ENCODE measurements at places on chromosomes 5 and 9.
A peak's percentile ranks its signal among the peaks of the same experiment; 100 is the strongest.

DNA sequence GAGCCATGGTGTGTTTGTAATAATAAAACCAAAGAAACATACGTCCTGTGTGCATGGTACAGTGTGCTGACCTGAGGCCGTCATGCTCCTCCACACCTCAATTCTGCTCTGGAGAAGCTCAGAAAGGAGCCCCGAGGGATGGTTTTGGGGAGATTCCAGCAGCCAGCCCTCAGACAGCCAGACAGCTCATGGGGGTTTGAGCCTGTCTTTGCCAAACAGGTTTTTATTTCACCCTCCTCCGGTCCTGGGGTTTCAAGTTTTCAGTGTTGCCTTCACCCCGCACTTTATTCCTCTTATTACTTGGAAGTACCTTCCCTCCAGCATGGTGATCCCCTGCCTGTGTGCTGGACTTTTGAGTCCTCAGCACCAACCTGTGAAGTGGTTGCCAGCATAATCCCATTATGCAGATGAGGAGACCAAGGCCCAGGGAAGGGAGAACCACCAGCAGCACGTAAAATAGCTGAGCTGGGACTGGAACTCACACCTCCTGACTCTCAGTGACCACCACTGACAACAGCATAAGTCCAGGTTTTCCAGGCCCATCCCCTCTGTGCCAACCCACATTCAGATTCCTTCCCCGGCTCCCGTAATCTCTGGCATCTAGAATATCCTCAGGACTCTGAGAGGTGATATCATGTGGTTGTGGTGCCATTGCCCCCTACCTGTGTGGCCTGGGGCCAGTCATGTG is 35.1 kb downstream of the TGFBI start:
- no peak for DNase-seq

- DNase-seq = no peak
These were observed 102.0 kb upstream of the CDH6 start for GRCh38 chr5:31091501-31091900.

DNA sequence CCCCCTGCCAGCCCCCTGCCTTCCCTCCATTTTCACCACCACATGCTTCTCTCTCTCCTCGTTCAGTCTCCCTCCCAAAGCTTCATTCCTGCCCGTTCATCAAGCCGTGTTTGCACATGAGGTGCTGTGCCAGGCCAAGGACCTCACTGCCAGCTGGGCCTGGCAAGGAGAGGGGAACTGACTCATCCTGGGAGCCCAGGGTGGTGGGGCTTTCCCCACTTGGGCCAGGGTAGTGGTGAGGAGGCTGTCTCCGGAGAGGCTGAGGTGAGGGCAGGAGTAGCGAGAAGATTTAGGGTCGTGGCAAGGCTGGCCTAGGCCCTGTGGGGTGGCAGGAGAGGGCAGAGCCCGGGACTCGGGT is 30.4 kb upstream of the NOTCH1 start:
- peak; percentile 18 for DNase-seq

GRCh38 chr9:95762322-95762721 is 113.2 kb upstream of the ERCC6L2 start:
- no peak for DNase-seq

DNA sequence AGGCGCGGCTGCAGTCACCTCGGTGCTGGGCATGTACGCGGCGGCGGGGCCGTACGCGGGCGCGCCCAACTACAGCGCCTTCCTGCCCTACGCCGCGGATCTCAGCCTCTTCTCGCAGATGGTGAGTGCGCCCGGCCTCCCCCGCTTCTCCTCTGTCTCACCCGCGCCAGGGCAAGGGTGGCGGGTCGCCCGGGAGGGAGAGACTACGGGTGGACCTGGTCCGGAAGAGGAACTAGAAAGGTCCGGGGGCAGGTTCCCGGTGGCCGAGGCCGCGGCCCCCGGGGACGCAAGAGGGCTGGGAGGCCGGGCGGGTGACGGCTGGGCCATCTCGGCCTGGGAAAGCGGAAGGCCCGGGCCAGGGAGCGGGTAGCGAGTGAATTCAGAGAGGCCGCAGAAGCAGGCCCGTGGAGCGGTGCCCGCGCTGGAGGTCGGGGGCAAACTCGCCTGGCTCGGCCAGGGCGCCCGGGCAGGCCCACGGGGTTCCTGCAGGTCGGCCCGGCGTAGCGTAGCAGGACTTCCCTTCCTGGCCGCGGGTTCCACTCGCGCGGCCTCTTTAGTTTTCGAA is 711 bp downstream of the IRX1 start:
- no peak for DNase-seq

DNA sequence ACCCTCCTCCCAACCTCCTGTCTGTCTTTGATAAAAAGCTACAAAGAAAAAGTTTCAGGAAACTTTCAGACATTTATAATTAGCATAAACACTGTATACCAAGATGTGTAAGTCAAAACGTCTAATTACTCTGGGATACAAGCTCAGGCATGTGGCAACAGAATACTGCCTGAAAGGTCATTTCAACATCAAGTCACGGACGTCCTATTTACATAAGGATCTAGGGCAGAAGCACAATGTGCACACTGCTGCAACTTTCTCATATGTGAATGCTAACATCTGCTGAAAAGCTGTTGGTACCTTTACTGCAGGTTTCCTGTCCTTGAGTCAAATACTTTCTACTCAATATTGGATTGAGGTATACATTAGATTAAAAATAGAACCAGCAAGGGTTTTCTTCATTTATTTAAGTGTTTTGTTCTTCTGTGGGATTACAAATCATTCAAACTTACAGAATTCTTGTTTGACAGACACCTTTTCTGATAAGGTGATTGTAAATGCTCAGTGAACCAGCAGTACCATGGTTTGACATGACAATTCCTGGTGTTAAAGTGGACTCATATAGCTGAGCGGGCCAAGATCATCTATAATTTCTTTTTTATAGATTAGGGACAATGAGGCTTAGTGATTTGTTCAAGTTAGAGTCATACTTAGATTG is 36.8 kb downstream of the ELL2 start:
- no peak for DNase-seq

DNA sequence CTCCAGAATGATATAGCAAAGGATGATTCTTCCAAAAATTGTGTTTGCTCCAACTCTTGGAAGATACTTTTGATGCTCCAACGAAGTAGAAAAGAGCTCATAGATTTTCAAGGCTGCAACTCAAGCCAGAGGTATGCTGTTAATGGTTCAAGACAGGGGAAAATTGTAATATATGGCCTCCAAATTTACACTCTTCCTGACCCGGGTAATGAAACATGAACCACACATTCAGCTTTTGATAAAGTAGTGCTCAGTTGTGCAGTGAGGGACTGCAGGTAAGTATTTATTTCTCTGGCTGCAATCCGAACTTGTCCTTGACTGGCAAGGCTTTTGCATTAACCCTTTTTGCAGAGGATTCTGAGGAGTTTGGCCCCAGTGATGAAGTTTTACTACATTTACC is 446.4 kb downstream of the RASEF start:
- DNase-seq = no peak

DNA sequence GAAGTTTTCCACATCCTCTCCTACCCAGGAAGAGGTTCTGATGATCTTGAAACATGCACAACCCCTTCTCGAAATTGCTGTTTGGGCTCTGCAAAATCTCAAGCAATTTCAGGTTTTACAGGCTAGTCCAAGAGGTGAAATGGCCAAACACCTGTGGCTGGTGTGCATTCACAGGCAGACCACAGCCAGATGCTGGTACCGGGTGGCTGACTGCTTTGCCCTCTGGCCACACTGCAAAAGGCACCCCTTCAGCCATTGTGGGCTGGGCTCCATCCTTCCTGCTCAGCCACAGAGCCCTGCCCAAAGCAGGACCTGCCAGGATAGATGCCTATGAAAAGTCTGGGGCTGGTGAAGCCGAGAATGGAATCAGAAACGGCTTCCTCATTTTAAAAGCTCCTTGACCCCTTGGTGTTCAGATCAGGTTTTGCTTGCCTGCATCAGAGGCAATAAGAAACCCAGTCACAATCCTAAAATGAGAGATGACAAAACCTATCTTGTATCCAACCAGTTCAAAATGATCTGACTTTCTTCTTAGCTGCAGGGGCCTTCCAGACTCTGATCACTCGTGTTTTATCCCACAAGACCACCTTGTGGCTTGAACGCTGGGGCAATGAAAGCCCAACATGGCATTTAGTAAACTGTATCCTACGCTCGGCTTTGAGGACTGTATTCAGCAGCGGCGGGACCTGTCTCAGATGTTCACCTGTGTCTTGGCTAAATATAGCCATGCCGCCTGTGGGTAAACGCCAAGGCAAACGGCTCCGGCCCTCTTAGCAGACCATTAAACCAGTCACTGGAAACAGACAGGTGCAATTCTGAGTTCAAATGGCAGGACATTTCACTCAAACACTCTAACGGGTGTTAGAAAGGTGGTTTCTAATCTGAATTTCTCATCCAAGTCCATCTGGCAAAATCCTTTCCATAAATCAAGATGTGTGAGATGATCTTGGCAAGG is 49.6 kb downstream of the EPB41L4B start:
- no peak for DNase-seq

- no peak for DNase-seq
These were observed 3.6 kb downstream of the MACROH2A1 start for GRCh38 chr5:135395451-135395850.

DNA sequence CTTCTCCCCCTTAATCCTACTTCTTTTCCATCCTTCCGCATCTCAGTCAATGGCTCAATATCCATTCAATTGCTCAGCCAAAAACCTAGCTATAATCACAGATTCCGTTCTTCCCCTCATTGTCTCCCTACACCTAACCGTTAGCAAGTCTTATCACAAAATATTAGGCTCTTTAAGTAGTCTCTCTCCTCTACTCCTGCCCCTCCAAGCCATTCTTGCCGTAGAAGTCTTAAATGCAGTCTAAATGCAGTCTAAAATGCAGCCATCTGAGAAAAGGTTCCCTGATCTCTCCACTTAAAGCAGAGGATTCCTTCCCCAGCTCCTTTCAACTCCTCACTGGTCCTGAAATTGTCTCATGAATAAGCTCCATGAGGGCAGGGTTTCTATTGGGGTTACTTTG is 57.8 kb downstream of the ELL2 start:
- DNase-seq = no peak

DNA sequence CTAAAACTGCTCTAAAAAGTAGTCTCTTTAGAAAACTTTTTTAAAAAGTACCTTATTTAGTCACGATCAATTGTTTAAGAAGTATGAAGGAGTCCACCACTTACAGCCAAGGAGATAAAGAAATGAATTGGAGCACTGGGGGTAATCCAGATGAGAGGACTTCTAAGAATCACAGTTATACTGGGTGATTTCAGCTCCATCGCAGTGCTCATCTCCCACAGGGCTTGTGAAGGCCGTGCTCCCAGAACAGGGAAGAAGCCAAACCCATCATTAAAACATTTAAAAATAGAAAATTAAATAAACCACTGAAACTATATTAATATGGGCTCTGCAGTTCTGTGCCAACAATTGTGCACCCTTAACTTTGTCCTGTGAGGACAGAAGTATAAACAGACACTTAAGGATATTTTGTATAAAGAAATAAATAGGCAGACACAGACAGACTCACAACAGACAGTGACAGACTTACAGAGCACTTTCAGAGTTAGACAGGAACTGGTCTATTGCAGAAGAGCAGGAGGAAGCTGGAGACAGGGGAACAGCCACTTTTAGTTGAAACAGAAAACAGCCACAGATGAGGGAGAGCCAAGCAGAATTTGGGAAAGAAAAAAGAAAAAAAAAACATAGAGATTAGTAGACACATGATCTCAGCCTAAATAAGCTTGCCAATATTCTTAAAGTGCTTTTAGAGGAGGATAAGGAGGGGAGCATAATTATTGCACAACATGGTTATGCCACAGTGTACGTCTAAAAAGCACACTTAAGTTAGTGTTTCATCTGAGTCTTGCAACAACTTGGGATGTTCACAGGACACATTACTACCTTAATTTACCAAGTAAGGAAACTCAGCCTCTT is 81.8 kb downstream of the FBXO38 start:
- DNase-seq = peak; percentile 33

GRCh38 chr5:7376871-7377270 is 19.1 kb upstream of the ADCY2 start:
- no peak for DNase-seq

- DNase-seq = no peak
These were observed 92.4 kb upstream of the CEP78 start for GRCh38 chr9:78143281-78144007.

DNA sequence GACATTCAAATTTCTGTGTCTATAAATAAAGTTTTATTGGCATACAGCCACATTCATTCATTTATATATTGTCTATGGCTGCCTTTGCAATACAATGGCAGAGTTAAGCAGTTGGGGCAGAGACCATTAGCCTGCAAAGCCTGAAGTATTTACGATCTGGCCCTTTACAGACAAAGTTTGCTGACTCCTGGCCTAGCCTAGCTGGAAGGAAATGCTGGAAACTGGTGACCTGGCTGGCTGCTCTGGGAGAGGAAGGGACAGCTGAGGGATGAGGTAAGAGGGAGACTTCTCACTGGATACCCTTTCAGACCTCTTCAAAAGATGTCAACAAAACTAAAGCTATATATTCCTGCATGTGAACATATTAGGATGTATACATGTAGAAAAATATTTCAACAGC is 66.0 kb upstream of the PPARGC1B start:
- DNase-seq = no peak

- no peak for DNase-seq
These were observed 47.2 kb upstream of the TTC23L start for GRCh38 chr5:34791761-34792244.

- peak; percentile 26 for DNase-seq
These were observed 62.8 kb downstream of the PFDN1 start for GRCh38 chr5:140239939-140240700.

GRCh38 chr5:157523976-157524375 is 51.6 kb downstream of the ADAM19 start:
- DNase-seq = no peak

GRCh38 chr5:72646246-72646866 is 139.1 kb upstream of the ZNF366 start:
- DNase-seq = no peak

DNA sequence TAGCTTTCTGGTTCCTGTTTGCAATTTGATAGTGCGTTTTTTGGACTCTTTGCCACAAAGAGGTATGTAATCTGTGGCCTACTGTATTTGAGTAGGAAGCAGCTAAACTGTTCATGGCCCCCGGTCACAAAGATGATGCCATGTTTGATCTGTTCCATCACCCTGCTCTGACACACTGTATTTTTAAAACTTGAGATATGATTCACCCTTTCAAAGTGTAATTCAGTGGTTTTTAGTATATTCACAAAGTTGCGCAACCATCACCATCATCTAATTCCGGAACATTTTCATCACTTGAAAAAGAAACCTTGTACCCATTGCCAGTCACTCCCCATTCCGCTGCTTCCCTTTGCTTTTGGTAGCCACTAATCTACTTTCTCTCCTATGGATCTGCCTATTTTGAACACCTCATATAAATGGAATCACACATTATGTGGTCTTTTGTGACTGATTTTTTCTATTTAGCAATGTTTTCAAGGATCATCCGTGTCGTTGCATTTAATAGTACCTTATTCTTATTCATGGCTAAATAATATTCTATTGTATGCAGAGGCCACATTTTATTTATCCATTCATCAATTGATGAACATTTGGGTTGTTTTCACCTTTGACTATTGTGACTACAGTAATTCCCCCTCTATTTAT is 141.6 kb downstream of the NR3C1 start:
- DNase-seq = no peak
